ENCODE measurements at places on chromosomes 2 and 18.

DNA sequence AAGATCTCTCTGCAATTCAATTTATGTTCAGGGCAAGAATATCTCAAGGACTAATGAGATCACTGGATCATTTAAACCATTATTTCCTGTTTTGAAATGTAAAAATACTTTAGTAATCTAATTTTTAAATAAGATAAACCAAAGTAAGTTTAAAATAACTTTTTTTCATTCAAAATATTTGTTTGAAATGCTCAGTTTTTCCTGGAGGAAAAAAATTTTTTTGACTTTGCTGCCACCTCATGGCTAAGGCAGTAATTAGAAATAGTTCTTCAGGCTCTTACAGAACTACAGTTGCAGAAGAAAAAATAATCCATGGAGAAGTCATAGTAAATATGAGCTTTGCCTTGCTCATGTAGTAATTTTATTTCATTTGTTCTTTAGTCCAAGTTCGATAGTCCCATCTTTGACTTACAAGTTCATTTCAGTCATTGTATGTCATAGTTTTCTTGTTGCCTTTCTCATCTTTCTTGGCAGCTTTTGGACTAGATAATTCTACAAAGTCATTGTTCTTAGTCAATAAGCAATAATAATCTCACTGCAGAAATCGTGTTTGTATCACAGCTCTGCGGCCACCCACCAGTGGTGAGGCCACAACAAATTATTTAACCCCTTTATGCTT is 127.4 kb downstream of the DPP4 start:
- no peak for DNase-seq

GRCh38 chr18:67239826-67240225 is 276.7 kb downstream of the DSEL start:
- DNase-seq, result no peak

DNA sequence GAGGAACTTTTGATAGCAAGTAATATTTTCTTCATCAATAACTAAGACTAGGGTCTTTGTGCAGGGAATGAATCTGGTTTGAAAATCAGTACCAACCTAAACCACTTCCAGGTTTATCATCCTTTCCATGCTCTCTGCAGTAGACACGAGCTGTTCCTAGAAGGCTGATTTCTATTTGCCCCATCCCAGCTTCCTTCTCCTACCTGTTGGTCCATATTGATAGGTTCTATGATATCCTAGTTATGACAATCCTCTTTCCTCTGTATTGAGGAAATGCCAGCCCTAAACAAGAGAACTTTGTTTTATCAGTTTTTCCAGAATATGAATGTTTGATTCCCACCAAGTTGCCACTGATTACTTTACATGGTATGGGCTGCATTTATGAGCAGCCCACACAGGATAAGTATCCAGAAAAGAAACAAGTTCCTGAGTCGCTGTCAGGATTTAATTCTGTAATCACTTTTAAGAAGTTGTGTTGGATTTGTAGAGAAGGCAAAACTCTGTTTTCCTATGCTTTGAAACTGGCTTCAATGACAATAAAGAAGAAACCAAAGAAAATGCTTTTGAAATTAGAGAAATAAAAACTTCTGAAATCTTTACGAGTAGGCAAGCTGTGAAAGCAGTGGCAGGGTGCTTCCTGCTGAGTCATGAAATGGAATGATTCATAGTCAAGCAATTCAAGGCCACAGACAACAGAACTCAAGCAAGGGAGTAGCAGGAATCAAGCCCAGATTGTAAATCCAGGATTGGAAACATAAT is 37.3 kb upstream of the TANK start:
- DNase-seq, result no peak

GRCh38 chr18:24683925-24684324 is 223.5 kb downstream of the HRH4 start:
- DNase-seq, result no peak

- no peak for DNase-seq
These were observed 3.4 kb upstream of the OR6B3 start for GRCh38 chr2:240056678-240057077.

GRCh38 chr2:204313256-204313655 is 232.0 kb upstream of the PARD3B start:
- no peak for DNase-seq

DNA sequence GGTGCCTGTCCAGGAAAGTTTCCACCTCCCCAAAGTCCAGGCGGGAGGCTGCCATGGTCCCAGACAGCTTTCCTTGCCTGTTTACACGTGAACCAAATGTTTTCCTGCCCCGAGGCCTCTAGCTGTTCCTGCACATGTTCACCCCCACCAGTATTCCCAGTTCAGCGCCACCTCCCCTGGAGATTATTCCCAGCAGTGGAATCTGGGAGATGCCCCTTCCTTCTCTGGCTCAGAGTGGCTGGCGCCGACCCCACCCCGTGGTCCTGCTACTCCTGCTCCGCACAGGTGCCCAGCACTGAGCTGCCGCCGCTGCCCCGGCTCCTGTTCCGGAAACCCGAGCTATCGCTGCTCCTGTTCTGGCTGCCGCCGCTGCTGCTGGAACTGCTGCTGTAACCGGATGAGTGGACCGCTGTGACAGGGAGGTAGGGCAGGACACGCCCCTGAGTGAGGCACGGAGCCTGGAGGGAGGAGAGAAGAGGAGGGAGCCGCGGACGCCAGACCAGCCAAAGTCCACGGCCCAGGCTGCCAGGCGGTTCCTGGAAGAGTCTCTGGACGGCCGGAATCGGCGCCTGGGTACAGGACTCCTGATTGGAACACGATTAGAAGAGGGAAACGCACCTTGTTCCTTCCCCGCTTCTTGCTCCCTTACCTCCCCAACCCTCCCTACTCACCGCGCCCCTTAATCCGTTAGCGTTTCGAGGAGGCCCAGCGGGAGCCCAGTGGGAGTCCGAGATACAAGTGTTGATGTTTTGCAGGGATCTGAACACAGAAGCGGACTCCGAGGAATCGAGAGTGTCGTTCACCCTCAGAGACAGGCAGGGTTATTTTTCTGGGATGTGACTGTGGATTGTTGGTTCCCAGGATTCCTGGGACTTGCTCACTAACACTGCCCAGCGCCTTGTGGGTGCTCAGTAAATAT is at the start of gene PDE11A:
Gene PDE11A (minus strand): TSS at position 395 of the 919 bp plus-strand sequence. CDS start 340 bp downstream, at position 55.
- no peak for DNase-seq

DNA sequence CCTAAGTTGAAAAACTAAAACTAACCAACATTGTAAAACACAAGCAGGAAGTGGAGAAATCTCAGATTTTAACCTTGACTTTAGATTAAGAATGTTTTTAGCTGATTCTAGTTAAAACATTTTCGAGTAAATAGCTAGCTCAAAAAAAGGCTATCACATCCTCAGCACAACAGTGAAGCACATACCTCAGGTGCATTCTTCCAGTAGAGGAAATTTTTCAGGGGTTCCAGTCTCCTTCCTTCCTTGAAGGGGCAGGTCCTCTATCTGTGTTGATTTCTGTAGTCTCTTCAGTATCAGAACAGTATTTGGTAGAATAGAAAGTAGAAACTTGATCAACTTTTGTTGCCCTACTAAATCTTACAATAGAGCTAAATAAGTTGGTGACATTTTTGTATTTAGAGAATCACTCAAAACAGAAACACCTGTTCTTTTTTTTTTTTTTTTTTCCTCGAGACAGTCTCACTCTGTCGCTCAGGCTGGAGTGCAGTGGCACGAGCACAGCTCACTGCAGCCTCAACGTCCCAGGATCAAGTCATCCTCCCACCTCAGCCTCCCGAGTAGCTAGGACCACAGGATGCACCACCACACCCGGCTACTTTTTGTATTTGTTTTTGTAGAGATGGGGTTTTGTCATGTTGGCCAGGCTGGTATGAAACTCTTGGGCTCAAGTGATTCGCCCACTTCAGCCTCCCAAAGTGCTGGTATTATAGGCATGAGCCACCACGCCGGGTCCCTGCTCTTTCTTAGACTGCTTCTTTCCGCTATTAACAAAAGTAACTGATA is 6.9 kb upstream of the GPR155 start:
- no peak for DNase-seq

DNA sequence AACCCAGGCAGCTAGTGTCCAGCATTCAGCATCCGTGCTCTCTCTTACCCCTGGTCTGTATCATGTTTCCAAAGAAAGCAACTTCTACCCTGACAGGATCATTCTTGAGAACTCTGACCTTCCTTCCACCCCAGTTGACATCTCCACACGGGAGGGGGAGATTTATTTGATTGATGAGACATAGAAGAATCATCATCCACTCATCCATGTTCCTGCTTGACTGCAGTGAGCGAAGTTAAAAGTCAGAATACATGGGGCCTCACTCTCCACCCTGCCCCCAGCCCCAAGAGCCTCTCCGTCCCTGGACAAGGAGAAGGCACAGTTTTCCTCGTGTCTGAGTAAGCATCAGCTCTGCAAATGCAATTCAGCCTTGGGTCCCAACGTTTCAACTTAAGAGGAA is 356.0 kb upstream of the TNP1 start:
- DNase-seq, result no peak

DNA sequence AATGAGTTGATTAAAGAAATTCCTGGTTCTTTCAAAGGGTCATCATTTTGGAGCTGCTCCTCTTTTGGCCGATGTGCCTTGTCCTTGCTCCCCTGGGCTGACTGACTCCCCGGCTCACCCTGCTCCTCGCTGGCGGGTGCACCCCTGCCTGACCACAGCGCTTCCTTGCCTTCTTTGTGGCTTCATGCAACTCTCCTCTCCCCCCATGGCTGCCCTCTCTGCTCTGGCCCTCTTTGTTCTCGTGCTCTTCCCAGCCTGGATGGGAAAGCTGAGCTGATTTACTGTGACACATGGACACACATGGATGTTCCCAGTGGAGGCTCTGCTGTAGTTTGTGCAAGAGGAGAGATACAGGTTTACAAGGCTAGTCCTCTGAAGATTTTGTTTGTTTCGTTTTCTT is 234.6 kb downstream of the HAUS1 start:
- no peak for DNase-seq

GRCh38 chr2:85376291-85377065 is 21.9 kb downstream of the ELMOD3 start:
- DNase-seq, result no peak

GRCh38 chr18:48408727-48409590 is at the start of gene ZBTB7C:
Gene ZBTB7C (minus strand): TSS chr18:48409383.
- DNase-seq, result peak; percentile 25

DNA sequence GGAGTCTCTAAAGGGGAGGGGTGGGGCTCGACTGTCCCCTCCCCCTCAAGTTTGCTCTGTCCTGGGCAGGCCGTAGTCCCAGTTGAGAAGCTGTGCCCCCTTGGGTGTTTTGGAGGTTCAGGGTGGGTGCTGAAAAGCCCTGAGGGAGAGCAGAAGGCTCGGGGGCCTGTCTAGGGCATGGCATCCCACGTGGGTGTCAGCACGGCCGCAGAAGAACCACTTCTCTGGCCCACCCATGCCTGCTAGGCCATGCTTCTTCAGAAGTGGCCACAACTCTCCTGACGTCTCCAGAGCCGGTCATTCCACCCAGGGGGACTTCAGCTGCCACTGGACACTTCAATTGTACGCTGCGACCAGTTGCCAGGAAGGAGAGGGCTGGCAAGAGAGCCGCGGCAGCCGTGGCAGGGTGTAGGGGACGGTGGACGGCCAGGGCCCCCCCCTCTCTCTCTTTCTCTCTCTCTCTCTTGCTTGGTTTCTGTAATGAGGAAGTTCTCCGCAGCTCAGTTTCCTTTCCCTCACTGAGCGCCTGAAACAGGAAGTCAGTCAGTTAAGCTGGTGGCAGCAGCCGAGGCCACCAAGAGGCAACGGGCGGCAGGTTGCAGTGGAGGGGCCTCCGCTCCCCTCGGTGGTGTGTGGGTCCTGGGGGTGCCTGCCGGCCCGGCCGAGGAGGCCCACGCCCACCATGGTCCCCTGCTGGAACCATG is at the start of gene INPP5D:
Gene INPP5D (plus strand): TSS at position 546 of the 704 bp plus-strand sequence. CDS start 137 bp downstream, at position 683.
- DNase-seq, result peak; percentile 57

- DNase-seq, result no peak
These were observed 407.9 kb downstream of the HRH4 start for GRCh38 chr18:24868311-24868710.

GRCh38 chr2:169141713-169142352 is 72.5 kb downstream of the DHRS9 start:
- DNase-seq, result peak; percentile 61

- DNase-seq, result no peak
These were observed 270.0 kb upstream of the RAB12 start for GRCh38 chr18:8339210-8339609.

DNA sequence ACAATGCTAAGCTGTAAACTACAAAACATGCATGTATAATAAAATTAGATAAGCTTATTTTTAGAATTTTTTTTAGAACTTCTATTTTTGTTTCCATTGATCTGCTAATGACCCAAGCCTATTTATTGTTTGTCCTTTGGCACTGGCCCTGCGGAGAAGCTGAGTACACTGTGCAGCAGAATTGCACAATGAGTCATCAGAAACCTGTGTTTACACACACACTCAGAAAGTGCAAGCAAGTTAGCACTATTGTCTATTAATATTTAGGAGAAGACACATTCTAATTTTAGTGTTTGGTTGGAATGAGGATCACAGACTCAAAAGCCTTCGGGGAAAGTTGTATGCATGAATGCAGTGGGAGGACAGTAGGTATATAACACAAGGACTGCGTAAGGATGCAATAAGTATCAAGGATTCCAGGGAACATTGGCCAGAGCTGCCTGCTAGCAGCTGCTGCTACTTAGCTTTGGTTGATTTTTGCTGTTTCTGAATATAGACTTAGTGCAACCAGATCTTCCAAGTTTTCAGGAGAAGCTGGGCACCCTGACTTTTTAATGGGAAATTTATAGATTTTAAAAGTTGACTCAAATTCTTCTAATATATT is 128.2 kb downstream of the KCNH7 start:
- no peak for DNase-seq

DNA sequence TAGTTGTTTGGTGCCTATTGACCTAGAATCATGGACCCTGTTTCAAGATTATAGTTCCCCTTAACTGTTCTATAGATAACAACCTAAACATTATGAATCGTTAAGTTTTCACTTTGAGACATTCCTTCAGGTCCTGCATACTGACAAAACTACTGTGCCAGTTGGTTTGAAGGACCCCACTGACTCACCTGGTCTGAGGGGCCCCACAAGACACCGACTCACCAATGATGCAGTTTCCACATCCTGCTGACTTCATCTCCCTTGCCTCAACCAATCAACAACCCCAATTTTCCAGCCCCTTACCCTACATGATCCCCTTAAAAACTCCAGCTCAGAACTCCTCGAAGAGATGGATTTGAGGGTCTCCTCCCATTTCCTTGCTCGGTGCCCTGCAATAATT is 89.6 kb upstream of the CCDC141 start:
- no peak for DNase-seq

DNA sequence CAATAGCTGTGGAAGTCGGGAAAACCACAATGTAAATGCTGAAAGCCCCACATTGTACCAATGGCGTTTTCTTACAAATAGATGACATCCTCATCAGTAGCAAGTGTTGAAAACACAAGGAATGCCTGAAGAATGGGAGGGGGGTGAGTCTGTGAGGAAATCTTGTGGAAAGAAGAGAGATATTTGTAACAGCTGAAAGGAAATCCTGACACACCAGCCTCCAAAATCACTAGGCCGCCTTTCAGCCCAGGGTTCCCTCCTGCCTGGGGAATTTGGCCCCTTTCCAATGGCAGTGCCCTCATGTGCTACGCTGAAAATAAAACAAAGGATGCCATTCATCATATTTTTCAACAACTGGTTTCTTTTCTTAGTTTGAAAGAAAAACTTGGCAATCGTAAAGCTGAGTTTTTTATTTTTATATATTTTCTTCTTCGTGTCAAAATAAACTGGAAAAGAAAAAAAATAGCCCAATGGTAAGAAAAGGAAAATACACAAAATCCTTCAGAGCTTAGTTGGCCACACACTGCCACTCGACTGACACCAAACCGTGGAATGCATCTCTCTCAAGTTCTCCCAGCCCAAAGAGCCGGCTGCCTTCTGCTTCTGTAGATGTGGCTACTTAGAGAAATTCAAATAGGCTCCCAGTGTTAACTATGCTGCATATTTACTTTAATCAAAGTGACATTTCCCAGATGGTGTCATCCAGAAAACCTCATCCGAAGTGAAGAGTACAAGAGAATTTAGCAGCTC is 52.0 kb downstream of the FTCDNL1 start:
- DNase-seq, result no peak

GRCh38 chr2:180222644-180223043 is 215.5 kb upstream of the CWC22 start:
- DNase-seq, result no peak
